Glutamatergic neuron (in vitro differentiated cells): ENCODE measurements at places on chromosomes 5 and 9. TPM values are rescaled to one million over a fixed set of nuclear protein-coding genes. Genes with fewer than 3 reads are reported as not detected.

Gene C5
- 1.0 TPM for total RNA-seq

Gene TMC1
- not detected for total RNA-seq

Gene ANKRD33B
- total RNA-seq, result 14.5 TPM

Gene DNAJA1
- total RNA-seq, result 249 TPM

Gene CCDC192
- not detected for total RNA-seq

Gene RNF180
- total RNA-seq, result 9.1 TPM

Gene PCAT7
- total RNA-seq, result 16.4 TPM

Gene SMIM33
- not detected for total RNA-seq

Gene NR2F1
- 0.37 TPM for total RNA-seq

Gene ADGRV1
- total RNA-seq, result 18.2 TPM

Gene C7
- total RNA-seq, result not detected

Gene PLPP7
- total RNA-seq, result 17.3 TPM

Gene TEX48
- not detected for total RNA-seq

Gene IFNA13
- not detected for total RNA-seq

Gene FAM78A
- total RNA-seq, result 14.9 TPM

Gene CMYA5
- 0.74 TPM for total RNA-seq

Gene PCDHB3
- total RNA-seq, result 36.9 TPM

Gene PCSK1
- total RNA-seq, result 11.6 TPM

Gene TNFSF8
- total RNA-seq, result not detected

Gene CAVIN4
- total RNA-seq, result 32.9 TPM

Gene GARIN3
- not detected for total RNA-seq

Gene ZFP37
- 7.9 TPM for total RNA-seq

Gene ENHO
- total RNA-seq, result 11.5 TPM

Gene PALM2AKAP2
- 1.0 TPM for total RNA-seq

Gene HAPLN1
- total RNA-seq, result 2.9 TPM

Gene CDHR2
- total RNA-seq, result 0.29 TPM

Gene SPATA31A3
- total RNA-seq, result not detected

Gene CDKN2A
- total RNA-seq, result not detected

Gene TSSK1B
- total RNA-seq, result 0.54 TPM

Gene NLN
- 94.0 TPM for total RNA-seq

Gene PCDHA7
- 22.9 TPM for total RNA-seq

Gene FCN1
- not detected for total RNA-seq

Gene TXNDC8
- not detected for total RNA-seq

Gene SPINK4
- not detected for total RNA-seq

Gene TNIP1
- total RNA-seq, result 34.1 TPM

Gene LCN1
- not detected for total RNA-seq

Gene FBLL1
- total RNA-seq, result 66.2 TPM

Gene PITX1
- 0.76 TPM for total RNA-seq

Gene PHYHD1
- total RNA-seq, result 4.4 TPM

Gene F12
- 5.4 TPM for total RNA-seq

Gene CYSRT1
- total RNA-seq, result 2.1 TPM

Gene SEPTIN8
- 26.9 TPM for total RNA-seq

Gene GFPT2
- total RNA-seq, result 11.6 TPM

Gene NMUR2
- total RNA-seq, result not detected

Gene PDLIM4
- 81.6 TPM for total RNA-seq

Gene ZNF366
- total RNA-seq, result not detected

Gene TMEM252
- total RNA-seq, result not detected

Gene RNF183
- not detected for total RNA-seq

Gene PTBP3
- 48.6 TPM for total RNA-seq

Gene SEMA5A
- 0.51 TPM for total RNA-seq

Gene SNCAIP
- total RNA-seq, result 6.7 TPM

Gene CNTFR
- total RNA-seq, result 170 TPM

Gene ZBTB5
- 14.3 TPM for total RNA-seq

Gene OLFM1
- total RNA-seq, result 387 TPM

Gene BBLN
- total RNA-seq, result 147 TPM

Gene IRX4
- 0.20 TPM for total RNA-seq

Gene S100Z
- total RNA-seq, result not detected

Gene CNTNAP3
- 12.6 TPM for total RNA-seq

Gene SQSTM1
- 97.0 TPM for total RNA-seq

Gene RIMOC1
- total RNA-seq, result 45.5 TPM
